ENCODE measurements at places on chromosomes 16 and 17.
A peak's percentile ranks its signal among the peaks of the same experiment; 100 is the strongest.

DNA sequence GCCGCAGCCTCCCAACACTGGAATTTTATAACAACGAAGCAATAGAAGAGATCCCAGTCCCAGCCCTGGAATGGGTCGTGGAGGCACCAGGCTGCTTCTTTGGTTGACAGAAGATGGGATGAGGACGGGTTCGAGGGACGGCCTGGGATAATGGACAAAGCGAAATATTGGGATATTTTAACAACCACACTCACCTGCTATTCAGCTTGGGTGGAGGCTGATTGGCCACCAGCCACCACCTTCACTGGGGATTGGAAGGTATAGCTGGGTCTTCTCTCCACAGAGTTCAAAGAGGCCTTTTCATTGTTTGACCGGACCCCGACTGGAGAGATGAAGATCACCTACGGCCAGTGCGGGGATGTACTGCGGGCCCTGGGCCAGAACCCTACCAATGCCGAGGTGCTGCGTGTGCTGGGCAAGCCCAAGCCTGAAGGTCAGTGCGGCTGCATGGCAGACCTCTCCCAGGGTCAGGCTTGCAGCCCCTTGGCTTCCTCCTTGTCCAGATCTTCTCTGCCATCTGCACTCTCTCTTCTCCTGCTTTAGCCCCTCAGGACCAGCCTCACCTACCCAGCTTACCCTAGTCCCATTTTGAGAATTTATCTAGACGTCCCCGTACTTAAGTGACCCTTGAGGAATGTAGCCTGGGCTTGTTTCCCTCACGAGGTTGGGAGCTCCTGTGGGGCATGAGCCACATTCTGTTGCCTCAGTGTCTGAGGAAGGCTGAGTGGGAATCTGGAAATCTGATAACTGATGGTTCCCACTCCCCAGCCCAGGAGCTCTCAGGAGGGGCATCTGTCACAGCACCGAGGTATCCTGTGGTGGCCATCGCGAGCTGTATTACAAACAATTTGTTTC, 10.7 kb downstream of the MYL4 start:
- no peak for DNase-seq

DNA sequence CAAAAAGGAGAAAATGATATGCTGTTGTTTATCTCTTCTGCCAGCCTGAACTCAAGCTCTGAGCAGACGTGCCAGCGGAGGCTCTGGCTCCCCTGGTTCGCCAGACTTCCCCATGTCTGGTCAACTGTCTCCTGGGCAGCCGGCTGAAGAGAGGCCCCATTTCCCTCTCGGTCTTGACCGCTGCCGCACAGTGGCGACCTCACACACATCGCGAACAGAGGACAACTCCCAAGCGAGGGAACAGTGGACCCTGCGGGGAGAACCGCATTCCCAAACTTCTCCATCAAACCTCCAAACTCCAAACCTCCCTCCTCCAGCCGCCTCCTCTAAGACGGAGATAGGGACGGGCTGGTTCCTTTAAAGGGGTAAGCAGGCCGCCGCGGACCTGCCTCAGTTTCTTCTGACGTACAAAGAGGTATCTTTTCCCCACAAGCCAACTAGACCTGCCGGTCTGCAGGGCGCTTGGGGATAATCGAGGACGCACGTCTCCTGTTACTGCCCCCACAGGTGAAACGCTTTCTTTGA, 24.9 kb upstream of the RFFL start:
- DNase-seq, result no peak

DNA sequence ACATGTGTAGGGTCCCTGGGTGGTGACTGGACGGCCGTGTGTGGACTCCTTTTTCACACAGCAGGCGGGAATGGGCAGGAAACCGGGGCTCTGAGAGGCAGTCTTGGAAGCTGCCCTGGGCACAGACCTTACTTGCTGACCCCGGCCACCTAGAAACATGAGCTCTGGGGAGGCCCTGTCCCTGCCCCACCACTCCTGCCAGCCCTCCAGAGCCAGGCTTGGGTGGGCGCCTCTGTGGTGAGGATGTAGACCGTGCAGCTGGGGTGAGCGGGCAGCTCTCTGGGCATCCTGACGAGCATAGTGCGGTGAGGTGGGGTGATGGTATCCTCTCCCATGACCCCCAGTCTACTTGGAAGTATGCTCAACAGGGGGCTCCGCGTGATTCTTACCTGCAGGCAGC, 121.3 kb downstream of the RAB11FIP4 start:
- no peak for DNase-seq

GRCh38 chr17:31561469-31562375, 170.2 kb downstream of the RAB11FIP4 start:
- DNase-seq, result no peak

DNA sequence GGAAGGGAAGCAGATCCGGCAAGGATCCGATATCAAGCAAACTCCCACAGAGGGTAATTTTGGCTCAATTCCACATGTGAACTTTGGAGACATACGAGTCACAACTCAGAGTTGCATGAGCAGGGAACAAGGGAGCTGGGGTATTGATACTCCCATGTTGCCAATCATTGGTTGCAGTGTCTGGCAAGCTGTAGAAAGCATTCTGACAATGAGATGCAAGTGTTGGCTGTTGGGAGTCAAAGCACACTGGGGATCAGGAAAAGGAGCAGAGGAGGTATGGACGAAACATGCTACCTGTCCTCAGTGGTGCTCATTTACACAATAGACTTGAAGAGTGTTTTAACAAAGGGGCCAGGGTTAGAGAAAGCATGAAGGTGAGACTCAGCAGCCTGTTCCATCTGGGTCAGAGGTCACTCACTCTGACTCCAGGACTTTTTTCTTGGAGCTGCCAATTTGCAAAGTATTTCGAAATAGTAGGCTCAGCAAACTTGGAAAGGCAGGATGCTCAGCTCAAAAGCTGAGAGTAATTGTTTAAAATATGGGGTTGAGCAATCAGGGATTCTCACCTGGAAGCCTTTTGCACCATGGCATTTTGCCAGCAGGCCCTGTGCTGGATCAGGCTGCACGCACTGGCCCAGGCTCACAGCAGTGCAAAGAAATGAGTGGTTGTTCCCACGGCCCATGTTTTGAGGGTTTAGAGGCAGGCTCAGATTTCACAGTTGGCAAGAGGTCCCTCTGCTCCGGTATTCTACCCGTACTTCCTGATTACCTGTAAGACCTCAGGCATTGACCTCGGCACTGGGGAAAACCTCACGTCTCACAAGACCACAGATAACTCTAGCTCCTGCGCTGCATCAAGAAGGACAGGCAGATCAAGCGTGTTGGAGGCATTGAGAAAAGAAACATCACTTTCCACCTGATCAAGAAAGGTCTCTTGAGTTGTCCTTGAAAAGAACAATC, 17.6 kb upstream of the NKD1 start:
- no peak for DNase-seq

GRCh38 chr17:31508288-31509094, 117.0 kb downstream of the RAB11FIP4 start:
- peak; percentile 38 for DNase-seq

DNA sequence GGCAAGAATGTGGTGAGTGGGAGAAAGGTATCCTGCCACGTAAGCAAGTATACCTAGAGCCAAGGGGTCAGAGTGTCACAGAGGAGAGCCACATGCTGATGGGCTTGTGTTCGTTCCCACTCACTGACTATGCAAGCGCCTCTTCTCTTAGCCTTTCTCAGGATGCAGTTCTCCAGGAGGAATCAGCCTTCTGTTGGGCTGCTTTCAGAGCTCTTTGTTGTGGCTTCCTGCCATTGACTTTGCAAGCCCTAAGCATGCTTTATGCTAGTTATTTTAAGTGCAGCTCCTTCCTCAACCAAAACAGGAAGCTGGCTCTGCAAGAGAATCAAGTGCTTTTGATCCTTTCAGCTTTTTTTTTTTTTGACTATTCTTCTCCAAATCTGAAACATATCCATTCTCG, 66.6 kb downstream of the SIAH1 start:
- DNase-seq, result no peak

DNA sequence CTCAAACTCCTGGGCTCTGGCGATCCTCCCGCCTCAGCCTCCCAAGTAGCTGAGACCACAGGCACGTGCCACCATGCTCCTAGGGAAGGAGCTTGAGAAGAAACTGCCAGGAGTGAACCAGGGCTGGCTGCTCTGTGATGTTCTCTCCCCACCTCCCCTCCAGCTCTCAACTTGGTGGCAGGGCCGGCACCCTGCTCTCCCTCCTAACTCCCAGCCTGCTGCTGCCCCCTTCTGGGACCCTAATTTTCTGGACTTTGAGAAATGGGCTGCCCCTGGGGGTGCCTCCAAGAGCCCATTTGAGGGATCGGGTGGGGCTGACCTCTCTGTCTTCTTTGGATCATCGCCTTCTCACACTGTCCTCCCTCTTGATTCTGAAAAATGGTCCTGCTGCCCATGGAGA, 14.9 kb upstream of the STAT3 start:
- DNase-seq, result peak; percentile 29

DNA sequence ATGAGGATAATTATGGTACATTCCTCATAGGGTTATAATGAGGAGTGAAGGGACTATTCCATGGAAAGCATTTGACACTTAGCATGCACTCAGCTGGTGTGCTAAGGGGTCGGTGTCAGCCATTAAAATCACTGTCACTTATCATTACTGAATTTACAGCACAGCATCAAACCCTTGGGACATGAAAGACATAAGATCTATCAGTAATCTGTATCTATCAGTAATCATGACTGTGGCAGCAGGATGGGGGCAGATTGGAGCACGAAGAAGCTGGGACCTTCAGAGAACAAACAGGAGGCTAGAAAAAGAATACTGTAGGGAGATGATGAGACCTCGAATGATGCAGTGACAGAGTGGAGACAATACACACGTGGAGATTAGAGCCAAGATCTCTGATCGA, 73.5 kb upstream of the CLEC3A start:
- DNase-seq, result no peak

GRCh38 chr17:38568274-38568673, 37.5 kb downstream of the SRCIN1 start:
- no peak for DNase-seq

- DNase-seq, result no peak
Observed at GRCh38 chr16:79721270-79721669, 120.7 kb upstream of the MAF start.

- no peak for DNase-seq
Observed at GRCh38 chr16:76943921-76944320, 247.1 kb upstream of the MON1B start.

- no peak for DNase-seq
Observed at GRCh38 chr16:86038926-86039310, 140.0 kb downstream of the IRF8 start.

GRCh38 chr16:62190426-62190825, 154.2 kb upstream of the CDH8 start:
- no peak for DNase-seq

DNA sequence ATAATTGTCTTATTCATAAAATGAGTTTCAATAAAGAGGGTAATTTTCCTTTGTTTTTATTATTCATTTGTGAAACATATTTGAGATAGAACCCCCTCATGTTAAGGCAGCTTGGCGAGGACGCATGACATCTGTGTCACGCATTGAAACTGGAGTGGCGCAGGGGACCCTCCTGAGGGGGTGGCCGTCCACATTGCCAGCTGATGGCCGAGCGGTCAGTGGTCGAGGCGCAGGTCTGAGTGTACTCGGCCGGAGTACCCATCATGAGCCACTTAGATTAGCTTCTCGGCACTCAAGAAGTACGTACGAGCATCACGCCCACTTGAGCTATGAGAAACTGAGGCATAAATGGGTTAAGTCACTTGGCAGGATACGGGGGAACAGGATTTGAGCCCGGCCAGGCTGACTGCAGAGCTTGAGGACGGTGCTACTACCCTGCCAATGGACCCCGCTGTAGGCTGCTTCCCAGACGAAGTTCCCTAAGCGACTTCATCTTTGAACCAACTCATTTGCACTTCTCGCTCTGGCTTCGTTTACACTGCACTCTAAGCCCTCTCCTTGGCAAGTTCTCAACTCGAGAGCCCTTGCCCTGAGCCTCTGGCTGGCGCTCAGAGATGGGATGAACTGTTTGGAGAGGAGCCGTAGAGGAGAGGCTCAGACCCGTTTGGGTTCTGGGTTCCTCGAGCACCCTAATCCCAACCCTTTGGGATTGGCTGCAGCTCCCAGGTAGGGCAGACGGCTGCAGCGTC, 91.8 kb downstream of the SDK2 start:
- no peak for DNase-seq

DNA sequence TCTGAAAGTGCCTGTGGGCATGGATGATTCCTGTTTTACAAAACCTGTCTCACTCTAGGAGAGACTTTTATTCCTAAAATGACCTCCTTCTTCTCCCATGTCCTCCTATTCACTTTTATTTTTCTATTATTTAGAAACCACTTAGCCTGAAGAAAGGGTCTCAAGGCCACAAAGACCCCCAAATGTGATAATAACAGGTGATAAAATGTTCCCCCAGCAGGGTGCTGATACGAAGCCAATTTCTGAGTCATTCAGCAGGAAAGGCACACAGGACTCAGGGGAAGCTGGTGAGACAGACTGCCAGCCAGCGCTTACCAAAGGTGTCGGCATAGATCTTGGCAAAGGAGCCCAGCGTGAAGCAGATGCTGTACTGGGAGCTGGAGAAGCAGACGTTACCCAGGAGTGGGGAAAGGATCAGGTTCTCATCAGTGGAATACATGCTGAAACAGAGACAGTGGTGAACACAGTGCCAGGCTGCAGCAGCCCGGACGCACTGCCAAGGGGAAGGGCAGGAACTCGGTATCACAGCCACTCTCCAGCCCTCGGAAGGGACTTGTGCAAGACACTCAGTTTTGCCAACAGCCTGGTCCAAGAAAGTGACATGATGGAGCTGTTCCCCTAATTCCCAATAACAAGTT, 24.6 kb downstream of the HIGD1B start:
- DNase-seq, result no peak

DNA sequence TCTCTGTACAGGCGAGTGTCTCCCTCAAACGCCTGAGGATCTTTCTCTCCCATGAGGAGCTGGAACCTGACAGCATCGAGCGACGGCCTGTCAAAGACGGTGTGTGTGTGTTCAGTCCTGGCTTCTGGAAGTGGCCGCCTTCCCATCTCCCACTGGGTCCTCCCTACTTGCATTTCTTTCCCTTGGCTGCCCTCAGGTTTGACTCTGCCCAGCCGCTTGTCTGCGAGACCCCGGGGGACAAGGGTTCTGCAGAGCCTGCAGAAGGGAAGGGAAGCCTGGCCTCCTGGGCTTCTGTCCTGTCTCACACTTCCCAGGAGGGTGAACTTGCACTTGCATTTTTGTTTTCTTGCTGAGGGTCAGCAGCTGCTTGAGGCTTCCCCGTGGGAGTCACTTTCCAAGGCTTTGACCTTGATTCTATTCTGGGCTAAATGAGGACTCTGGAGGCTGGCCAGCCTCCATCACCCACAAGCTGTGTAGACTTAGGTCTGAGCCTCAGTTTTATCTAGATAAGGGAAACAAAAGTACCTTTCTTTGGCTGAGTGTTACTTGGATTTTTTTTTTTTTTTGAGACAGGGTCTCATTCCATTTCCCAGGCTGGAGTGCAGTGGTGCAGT, 122.3 kb downstream of the ABCC1 start:
- DNase-seq, result no peak

GRCh38 chr17:76146053-76146851, 5.2 kb upstream of the FOXJ1 start:
- no peak for DNase-seq
